ENCODE measurements at places on chromosomes 4 and X.

GRCh38 chrX:100411802-100412715 is 2.0 kb upstream of the PCDH19 start:
- DNase-seq: no peak

DNA sequence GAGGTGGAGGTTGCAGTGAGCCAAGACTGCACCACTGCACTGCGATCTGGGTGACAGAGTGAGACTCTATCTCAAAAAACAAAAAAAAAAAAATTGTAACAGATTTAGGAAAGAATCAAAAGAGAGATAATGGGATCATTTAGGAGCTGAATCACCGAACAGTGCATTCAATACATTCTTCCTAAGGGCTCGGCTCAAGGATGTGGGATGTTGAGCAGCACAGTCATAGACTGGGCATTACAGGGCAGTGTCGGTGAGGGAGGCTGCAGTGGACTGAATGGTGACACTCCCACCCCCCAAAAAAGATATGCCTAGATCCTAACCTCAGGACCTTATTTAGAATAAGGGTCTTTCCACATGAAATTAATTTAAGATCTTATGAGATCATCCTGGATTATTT is 70.0 kb downstream of the EVC2 start:
- DNase-seq: no peak

GRCh38 chr4:89469930-89470375 is 162.4 kb upstream of the GPRIN3 start:
- no peak for DNase-seq

DNA sequence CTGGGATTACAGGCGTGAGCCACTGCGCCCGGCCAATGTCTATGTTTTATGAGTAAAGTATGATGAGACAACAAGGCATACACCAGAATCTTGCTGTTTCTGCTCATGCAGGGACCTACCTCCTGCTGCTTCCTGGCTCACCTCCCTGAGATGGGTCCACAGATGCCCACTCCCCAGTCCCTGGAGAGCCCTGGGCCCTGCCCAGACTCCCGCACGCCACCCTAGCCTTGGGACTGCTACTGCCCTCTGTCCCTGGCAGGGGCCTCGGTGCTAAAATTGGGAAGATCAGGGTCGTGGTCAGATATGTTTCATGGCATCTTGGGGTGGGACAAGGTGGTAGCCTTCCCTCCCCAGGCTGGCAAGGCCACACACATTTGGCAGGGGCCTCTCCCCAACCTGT is 84.3 kb upstream of the BCOR start:
- DNase-seq: no peak

DNA sequence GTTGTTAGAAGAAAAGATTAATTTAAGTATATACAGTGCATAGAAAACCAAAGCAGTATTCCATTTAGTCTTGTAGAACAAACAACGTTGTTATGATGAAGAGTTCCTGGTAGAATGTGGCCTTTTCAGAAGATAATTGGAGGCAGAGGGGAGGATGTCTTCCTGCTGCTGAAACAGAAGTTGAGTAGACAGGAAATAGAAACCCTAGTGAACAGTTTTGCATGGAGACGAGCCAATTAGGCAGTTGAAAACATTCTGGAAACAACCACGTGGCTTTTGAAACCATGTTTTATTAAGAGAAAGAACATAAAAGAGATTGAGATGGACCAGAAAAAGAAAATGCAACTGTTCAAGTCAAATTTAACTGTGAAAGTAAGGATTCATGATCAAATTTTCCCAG is 325.2 kb downstream of the CAMK2D start:
- no peak for DNase-seq

DNA sequence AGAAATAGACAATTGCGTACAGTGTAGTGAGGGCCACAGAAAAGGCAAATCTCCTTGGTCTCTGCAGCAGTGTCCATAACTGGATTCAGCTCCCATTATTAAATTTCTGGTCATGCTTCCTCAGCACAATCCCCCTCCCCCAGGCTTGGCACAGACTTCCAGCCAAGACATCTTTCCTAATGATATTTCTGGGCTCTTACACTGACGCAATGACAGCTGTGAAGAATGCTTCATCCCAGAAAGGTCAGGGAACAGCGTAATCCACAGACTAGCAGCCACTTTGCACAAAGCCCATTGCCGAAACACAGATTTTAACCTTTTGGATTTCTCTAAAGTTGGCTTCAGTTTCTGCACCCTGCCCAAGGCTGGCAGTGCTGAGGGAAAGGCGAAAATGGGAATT is 597.6 kb upstream of the CPEB2 start:
- no peak for DNase-seq

GRCh38 chr4:1234811-1235292 is 14.1 kb downstream of the CTBP1 start:
- no peak for DNase-seq

All from activated T-helper 1 cell treated with anti-CD3 and anti-CD28 coated beads, Interleukin-2, amount 50 U/mL, for 16 hours (primary cell).